Left lung (tissue), 14 donors: ENCODE measurements at places on chromosomes 1 and 21. TPM values are rescaled to one million over a fixed set of nuclear protein-coding genes. Genes with fewer than 3 reads are reported as not detected.

DIRAS3 gene
- 2.4 TPM for polyA plus RNA-seq

ERVH48-1 gene
- 2.5 TPM for polyA plus RNA-seq

BCL2L15 gene
- polyA plus RNA-seq, result 1.1 TPM

FAM167B gene
- 5.0 TPM for polyA plus RNA-seq

DIO1 gene
- 0.85 TPM for polyA plus RNA-seq

PBX1 gene
- polyA plus RNA-seq, result 123 TPM

BLACAT1 gene
- polyA plus RNA-seq, result 4.6 TPM

GBP7 gene
- polyA plus RNA-seq, result 0.15 TPM

ARHGEF2 gene
- 234 TPM for polyA plus RNA-seq

MACO1 gene
- polyA plus RNA-seq, result 25.8 TPM

- DNase-seq, result no peak
Observed at GRCh38 chr1:53763461-53763860, 24.5 kb upstream of the GLIS1 start.

DNA sequence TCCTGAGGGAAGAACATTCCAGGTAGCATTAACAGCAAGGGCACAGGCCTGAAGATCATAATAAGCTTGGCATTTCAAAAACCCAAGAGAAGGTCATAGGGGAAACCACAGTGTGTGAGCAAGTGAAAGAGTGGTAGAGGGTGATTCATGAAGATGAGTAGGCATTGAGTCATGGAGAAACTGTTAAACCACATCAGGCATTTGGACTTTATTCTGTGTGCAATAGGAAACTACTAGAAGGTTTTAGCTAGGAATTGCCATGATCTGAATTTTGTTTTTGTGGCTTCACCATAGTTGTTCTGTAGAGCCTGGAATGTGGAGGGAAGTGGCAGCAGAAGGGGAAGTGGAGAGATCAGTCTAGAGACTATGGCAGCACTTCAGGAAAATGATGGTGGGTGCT is 359.0 kb upstream of the PTBP2 start:
- no peak for DNase-seq

DNA sequence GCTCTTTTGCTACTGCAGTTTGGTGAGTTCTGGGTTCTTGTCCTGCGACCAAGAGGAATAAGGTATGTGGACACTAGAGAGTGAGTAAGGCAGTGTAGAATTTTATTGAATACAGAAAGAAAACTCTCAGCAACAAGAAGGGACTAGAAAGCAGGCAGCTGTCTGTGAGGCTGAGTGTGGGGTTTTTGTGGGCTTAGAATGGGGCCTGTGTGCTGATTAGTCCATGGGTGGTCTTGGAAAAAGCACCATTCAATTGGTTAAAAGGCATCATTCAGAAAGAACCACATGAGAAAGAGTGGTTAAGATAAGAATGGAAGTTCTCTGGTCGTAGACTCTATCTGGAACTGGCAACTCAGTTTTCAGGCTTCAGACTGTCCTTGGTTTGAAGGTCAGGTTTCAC is 298.8 kb downstream of the TGFB2 start:
- DNase-seq, result no peak

GRCh38 chr1:175209493-175209921 is 16.9 kb upstream of the KIAA0040 start:
- no peak for DNase-seq

DNA sequence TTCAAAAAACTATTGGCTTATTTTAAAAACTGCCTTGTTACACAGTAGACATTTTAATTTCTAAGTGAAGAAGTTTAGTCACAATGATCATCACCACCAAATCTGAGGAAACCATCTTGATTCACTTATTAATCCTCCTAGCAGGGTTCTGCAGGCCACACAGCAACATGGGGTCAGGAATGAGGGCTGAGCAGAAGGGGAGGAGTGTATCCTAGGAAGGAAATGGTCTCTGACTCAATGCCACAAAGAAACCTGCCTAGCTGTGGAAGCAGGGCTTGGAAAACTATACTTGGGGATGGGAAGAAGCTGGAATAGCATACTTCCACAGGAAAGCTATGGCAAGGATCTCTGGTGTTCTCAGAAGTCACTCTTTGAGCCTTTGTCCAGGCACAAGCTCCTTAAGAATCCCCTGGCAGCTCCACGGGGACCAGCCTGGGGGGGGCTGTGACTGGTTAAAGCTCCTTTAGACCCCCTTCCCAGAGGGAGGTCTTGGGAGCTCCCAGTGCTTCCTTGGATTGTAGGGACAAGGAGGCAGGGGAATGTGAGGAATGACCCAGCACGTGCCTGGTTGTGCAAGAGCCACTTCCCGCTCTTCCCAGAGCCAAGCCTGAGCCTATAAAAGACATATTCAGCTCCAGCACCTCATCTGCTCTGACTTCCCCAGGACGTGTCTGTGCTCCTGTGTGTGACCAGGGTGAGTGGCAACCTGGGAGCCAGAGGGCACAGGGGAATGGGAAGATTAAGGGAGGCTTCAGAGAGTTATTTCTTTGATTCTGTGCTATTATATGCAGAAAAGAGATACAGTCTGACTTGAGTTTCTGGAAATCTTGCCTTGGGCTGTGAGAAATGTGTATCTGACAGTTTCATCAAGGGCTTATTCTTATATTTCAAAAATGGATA is at the start of gene LCE2A:
Gene LCE2A (plus strand): TSS at position 645 of the 900 bp plus-strand sequence. CDS start 557 bp downstream, outside the sequence.
- DNase-seq, result no peak

DNA sequence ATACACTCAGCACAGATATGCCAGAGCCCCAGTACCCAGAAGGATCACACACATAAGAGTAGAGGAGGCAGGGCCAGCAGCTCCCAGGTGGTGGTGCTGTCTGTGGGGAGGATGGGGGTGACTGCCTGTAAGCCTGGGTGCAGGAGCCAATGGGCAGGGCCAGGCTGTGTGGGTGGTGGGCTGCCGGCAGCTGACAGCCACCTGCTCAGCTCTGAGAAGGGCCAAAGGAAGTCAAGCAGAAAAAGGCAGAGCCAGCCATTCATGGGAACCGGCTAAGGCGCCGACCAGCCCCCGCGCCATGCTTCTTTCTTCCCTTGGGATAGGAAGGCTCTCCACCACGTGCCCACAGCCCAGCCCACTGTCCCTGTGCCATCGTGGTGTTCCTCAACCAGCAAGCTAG is 14.1 kb downstream of the PIK3C2B start:
- no peak for DNase-seq

DNA sequence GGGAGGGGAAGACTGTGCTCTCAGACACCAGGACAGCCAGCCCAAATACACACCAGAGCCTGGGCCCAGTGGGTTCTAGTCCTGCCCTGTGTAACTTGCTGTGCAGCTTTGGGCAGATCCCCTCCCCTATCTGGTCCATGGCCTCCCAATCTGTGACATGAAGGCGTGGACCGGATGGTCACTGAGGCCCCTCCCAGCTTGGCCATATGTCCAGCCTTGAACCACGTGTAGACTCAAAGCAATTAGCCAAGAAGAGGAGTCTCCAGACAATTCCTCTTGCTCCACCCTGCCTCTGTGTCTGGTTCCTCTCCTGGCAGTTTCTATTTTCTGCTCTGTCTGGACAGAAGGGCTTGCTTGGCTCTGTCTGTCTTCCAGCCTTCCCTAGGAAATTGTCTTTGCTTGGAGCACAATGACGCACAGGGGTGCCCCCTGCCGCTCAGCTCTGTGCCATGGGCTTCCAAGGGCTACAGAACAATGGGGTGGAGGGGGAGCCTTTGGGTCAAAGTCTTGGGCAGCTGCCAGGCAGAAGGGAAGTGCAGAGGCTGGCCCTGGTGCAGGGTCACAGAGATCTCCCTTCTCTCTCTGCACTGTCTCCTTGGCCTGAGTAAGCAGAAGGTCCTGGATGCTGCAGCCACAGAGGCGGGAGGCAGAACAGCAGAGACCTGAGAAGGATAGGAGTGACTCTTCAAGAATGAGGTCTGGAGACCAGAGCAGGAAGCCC is 66.1 kb downstream of the TENT5C start:
- DNase-seq, result no peak

- no peak for DNase-seq
Observed at GRCh38 chr21:39048574-39048973, 134.7 kb downstream of the PSMG1 start.

DNA sequence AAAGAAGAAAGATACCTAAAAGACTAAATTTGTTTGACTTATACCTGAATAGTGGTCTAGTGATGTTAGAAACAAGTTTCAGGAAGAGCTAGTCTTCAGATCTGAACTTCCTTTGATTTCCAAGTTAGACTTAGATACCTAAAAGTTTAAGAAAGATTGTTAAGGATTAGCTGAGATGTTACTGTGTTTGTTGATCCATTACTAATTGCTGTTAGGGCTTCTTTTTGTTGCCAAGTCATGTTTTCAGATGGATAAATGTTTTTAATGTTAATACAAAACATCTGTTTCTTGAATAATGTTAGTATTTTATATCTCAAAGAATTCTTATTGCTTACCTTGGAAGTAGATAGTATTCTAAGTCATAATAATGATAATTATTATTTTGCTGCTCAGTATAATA is 11.6 kb downstream of the GNAI3 start:
- DNase-seq, result no peak

- DNase-seq, result no peak
Observed at GRCh38 chr1:157173900-157174410, 35.8 kb upstream of the ETV3 start.

DNA sequence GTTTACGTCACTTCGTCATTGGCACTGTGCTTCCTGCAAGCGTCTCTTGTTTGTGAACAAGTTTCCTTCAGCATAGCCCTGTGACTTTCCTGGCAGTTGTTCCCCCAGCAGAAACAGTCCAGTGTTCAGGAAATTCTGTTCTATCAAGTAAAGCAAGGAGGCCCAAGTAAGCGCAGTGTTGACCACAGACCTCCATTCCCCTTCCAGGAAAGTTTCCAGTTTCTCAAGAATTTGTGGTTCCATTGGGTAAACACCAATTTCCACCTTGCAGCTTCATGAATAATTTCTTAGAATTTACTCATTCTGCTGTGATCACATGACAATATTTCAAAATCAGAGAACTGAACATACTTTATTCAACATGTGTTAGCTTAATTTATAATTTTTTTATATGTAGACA is 88.5 kb upstream of the ETV3 start:
- DNase-seq, result no peak

- peak; percentile 84 for DNase-seq
Observed at GRCh38 chr1:16145030-16145661, 10.7 kb downstream of the EPHA2 start.

- DNase-seq, result no peak
Observed at GRCh38 chr21:38992737-38993136, 187.0 kb downstream of the ETS2 start.

GRCh38 chr1:168260393-168260792 is 20.3 kb upstream of the TBX19 start:
- no peak for DNase-seq

GRCh38 chr1:160781186-160781766 is 14.7 kb upstream of the LY9 start:
- DNase-seq, result no peak

DNA sequence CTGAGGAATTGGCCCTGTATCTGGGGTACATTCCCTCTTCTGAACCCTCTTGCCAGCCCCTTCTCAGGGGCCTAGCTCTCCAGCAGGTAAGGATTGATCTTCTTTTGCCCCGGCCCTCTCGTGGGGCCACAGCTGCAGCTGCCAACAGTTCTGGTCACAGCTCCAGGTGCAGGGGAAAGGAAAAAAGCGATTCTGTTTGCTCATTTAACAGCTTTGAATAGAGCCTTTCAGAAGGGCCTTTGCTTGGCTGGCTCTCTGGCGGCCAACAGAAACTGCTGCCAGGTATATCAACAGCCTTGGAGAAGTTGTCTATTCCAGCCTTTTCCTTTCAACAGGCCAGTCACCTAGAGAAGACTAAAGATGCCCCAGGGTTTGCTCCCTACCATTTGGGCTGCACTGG is 16.1 kb upstream of the FMOD start:
- DNase-seq, result no peak

GRCh38 chr1:229886636-229887035 is 180.4 kb upstream of the GALNT2 start:
- no peak for DNase-seq

- DNase-seq, result no peak
Observed at GRCh38 chr1:1291023-1291528, 10.8 kb downstream of the SCNN1D start.

- no peak for DNase-seq
Observed at GRCh38 chr1:56712150-56712549, 67.0 kb downstream of the PRKAA2 start.

DNA sequence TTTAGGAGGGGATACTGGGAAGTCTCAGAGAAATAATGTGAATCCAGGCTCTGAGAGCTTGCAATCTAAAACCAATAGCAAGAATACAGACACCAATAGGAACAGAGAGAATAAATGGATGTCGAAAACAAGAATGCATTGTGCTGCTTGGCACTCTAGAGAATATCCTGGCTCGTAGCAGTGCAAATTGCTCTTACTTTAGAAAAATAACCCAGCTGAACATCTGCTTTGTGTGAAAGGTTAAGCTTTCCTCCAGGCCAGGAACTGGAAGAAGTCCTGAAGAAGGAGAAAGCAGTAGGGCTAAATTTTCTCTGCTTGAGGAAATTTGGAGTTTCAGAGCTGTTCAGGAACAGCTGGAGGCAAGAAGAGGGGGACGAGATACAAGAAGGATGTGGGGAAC is 382.3 kb downstream of the HHIPL2 start:
- DNase-seq, result peak; percentile 13

- no peak for DNase-seq
Observed at GRCh38 chr1:94619731-94620130, 78.2 kb upstream of the F3 start.

GRCh38 chr21:16751695-16752474 is 761.0 kb upstream of the CXADR start:
- no peak for DNase-seq

- no peak for DNase-seq
Observed at GRCh38 chr1:178928976-178929375, 58.1 kb upstream of the ANGPTL1 start.

DNA sequence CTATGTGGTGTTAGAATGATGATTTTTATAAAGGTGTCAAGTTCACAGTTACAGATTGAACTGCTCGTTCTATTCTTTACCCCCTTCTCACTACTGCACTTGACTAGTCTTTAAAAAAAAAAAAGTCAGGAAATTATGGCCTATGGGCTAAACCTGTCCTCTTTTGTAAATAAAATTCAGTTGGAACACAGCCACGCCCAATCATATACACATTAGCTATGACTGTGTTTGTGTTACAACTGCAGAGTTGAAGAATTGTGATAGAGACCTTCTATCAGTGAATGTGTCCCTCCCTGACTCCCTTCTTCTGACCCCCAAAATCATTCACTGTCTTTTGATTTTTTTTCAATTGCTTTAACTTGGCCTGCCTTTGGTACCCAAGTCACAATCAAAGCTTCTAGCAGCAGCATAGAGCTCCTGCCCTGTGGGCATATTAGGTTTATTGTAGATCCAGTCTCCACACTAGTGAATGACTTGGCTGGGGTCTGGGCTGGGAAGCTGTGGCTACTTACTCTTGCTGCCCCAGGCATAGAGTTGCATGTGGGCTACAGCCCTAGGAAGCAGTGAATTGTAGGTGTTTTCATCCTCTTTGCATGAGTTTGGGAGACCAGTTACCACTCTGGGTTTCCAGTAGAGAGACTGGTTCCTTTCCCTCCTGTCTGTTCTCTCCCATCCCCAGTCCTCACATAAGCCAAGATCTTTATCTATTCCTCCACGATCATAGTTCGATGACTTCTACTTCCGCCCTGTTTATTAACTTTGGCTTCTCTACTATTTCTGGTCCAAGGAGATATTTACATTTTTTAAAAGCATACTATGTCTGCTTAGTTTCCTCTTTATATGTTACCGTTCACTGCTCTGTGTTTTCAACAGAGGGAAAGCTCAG is 249.9 kb downstream of the FMN2 start:
- DNase-seq, result no peak

- DNase-seq, result no peak
Observed at GRCh38 chr1:86841116-86841515, 72.8 kb downstream of the SELENOF start.
